ENCODE measurements at places on chromosomes 5 and 9.

- no peak for DNase-seq
Measured at GRCh38 chr9:21682981-21683380, 119.5 kb upstream of the MTAP start.

GRCh38 chr9:132216861-132217619 is 55.2 kb downstream of the NTNG2 start:
- DNase-seq: no peak

DNA sequence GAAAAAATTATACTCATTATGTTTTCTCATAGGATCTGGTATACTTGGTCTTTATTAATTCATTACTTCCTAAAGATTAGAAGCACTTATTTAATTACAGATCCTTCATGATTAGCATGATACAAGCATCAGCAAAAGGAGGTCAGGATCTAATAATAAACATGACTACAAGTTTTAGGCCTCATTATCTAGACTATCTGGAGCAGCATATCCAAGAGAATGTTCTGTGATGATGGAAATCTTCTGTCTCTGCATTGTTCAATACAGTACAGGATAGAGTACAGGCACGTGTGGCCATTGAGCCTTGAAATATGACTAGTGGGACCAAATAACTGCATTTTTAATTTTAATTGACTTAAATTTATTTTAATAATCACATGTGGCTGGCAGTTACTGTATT is 21.2 kb downstream of the SETX start:
- no peak for DNase-seq

DNA sequence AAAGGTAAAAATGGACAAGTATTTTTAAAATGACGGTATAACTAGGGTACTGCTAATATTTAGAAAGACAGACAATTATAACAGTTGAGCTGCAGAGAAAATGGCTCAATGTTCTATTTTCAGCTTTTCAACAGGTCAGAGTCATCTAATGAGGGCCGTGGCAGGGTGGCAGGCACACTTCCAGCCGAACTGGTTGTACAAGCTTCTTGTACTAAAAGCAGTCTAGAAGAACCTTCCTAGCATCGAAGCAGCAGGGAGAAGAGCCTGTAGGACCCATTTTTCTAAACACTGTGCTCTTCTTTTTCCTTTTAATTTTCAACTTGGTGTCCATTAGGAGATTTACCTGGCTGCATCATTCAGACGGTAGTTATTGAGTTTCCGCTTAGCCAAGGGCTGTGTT is 85.6 kb downstream of the SLC28A3 start:
- no peak for DNase-seq

DNA sequence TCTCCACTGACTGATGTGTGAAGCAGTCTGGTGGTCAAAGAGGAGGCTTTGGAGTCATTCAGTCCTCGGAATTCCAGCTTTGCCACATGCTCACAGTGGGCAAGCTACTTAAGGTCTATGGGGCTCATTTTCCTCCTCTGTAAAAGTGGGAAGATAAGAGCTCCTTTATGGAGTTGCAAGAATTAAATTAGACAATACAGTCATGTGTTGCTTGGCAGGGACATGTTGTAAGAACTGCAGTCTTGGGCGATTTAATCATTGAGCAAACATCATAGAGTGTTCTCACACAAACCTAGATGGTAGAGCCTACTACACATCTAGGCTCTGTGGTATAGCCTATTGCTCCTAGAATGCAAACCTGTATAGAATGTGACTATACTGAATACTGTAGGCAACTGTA is 253.9 kb downstream of the SH3GL2 start:
- DNase-seq: no peak

DNA sequence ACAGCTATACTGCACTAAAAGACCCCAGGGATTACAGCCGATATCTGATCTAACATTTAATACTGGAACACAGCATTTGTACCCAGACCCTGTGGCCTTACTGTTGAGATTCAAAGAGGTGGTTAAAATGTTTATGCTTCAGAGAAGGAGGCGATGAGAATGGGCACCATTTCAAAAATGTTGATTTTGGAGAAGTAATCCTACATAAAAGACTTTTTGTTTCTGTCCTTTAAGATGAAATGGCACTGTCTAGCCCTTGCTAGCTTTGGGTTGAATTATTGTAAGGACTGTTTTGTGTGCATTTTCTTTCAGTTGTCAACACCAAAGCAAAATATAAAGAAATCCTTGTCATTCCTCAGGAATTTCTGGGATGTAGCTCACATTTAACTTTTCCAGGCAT is 288.5 kb upstream of the ANKH start:
- no peak for DNase-seq

GRCh38 chr9:97921959-97922724 is at the start of gene TRMO:
TSS of gene TRMO (minus strand) at chr9:97922500. CDS start at chr9:97922493, 7 bp downstream.
- DNase-seq: peak; percentile 98

GRCh38 chr5:153565822-153566221 is 75.4 kb downstream of the GRIA1 start:
- DNase-seq: no peak

DNA sequence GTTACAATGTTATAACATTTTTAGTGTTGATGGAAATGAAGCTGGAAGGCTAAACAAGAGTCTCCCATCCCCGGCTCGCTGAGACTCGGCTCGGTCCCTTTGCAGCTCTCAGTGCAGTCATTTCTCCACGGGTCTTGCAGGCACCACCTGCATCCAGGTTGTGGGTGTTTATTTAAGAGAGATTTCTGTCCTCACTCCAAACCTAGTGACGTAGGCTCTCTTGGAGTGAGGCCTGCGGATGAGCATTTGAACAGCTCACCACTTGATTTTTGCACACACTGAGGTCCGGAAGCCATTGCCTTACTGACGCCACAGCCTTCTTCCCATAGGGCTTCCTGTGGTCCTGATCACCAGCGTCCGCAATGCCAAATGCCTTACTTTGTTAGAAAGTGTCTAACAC is 197.7 kb upstream of the OTULINL start:
- no peak for DNase-seq

DNA sequence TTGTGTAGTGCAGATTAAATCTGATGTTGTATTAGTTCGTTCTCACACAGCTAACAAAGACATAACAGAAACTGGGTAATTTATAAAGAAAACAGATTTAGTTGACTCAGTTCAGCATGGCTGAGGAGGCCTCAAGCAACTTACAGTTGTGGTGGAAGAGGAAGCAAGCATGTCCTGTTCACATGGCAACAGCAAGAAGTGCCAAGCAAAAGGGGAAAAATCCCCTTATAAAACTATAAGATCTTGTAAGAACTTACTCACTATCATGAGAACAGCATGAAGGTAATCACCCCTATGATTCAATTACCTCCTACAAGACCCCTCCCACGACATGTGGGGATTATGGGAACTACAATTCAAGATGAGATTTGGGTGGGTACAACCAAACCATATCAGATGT is 238.6 kb upstream of the PRR16 start:
- no peak for DNase-seq

DNA sequence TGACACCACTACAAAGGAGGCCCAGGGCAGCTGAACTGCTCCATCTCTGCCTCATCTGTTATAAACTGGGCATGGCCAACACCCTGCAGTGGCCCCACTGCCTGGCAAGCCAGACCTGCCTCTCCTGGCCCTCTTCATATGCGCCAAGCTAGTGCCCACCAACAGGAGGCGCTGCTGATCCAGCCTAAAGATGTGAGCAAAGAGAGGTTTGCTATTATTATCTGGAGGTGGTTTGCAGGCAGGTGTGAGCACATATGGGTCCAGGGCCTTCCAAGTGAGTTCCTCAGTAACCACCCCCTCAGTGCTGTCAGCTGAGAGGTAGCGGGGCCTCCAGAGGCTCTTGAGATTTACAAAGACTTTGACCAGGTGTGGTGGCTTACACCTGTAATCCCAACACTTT is 232.2 kb downstream of the SYK start:
- no peak for DNase-seq

DNA sequence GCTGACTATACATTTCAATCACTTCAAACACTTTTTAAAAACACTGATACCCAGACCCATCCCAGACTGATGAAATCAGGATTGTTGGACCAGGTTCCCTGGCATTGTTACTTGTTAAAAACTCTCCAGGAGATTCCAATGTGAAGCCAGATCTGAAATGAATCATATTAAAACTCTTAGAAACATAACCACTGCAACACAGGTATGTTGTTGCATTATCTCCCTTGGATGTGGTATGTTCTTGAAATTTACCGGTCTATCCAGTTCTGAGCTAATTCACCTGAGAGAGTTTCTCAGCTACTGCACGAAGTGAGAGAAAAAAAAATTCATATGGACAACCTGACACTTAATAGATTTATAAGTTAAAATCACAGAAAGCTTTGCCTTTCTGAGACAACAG is 21.8 kb downstream of the MEF2C start:
- no peak for DNase-seq

DNA sequence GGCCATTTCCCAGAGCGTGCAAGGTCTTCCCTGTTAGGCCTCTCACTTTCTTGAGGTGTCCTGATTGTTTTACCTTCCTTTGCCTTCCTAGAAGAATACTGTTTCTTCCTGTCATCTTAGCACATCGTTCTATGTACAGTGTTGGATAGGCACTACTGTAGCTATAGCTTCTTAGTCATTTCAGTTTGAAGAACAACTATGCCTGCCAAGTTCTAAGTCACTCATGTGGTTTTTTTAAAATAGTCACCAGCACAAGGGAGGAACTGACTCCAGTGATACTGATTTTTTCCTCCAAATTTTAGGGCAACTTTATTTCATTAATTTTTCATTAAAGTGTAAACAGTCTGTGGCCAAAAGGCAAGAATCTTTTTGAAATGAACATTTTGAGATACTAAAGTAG is 122.4 kb upstream of the NR5A1 start:
- no peak for DNase-seq

GRCh38 chr5:146426853-146427618 is 20.1 kb upstream of the TCERG1 start:
- peak; percentile 18 for DNase-seq

- DNase-seq: no peak
Measured at GRCh38 chr5:173963867-173964441, 25.0 kb upstream of the C5orf47 start.

- no peak for DNase-seq
Measured at GRCh38 chr9:32884482-32884881, 101.1 kb downstream of the TMEM215 start.

GRCh38 chr5:54217826-54218503 is 92.4 kb downstream of the ARL15 start:
- DNase-seq: peak; percentile 74

DNA sequence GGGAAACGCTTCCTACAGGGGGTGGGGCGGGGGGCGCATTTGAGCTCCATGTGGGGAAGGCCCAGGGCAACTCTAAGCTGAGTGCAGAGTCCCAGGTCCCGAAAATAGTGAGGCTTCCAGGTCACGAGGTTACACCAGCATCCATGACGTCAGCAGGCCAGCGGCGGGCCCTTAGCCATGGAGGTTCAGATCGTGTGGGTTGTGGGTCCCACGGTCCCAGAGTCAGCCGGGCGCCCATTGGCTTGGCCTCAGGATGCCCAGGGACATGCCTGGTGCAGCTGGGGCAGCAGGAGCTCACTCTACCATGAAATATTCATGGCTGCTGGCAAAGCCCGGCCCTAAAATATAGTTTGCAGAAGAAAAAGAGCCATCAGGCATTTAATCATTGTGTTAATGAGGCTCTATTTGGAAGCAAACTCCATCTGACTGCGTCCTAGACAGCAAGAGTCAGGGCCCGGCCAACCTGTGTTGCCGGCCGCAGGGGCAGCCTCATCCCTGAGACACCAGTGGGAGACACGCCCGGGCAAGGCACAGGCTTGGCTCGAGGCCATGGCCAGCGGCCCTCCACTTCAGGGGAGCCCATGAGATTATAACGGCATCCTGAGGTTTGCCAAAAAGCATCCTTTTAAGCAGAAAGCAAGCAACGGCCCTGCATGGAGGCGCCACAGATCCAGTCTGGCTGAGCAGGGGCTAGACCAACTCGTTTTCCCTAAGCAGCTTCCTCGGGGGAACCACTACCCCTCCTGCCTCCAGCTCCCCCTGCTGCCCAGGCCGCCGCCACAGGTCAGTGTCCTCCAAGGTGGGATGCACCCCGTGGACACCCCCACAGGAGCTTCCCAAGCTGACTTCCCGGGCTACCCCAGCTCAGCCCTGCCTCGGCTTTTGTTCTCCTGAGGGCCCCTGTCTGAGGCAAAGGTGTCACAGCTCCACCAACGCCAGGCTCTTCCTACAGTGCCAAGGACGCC is 108.9 kb upstream of the PPP1R26 start:
- DNase-seq: no peak

- DNase-seq: no peak
Measured at GRCh38 chr5:3709068-3709716, 113.6 kb downstream of the IRX1 start.

DNA sequence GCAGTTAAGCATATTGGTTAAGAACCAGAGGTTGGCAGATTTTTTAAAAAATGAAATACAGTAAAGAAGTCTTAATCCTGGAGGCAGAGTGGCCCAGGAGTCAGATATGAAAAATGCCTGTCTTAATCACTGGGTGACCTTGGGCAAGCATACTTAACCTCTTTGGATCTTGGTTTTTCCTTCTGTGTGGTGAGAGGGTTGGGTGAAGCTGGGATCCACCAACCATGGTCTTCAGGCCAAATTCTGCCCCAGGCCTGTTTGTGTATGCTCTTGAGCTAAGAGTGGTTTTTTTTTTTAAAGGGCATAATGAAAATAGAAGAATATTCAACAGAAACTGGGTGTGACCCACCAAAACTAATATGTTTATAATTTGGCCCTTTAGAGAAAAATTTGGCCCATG is 20.0 kb upstream of the TEX48 start:
- DNase-seq: no peak

GRCh38 chr9:79208791-79209396 is 362.9 kb upstream of the TLE4 start:
- no peak for DNase-seq

DNA sequence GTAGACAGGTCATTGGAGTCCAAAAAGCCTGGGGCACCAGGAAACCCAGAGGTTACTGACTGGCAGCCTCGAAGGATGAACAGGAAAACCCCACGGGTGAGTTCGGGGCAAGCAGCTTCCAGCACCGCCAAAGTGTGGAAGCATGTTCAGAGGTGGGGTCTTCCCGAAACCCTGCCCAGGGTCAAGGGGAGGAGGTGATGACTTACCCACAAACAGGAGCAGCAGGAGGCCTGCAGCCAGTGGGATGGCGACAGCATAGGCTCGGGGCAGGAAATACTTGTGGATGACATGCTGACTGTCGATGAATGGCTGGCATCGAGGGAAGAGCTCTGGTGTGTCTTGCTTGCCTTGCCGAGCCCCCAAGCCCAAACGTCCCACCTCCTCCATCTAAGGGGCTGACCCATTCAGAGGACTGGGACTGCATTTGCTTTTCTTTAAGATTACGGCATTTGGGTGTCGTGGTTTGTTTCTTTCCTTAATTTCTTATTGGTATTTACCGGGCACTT is 1.3 kb downstream of the DPM2 start:
- DNase-seq: no peak

Data from astrocyte of the cerebellum (primary cell).